Cardiac septum (tissue), 1 donor: ENCODE measurements at places on chromosomes 7 and 10. TPM values are rescaled to one million over a fixed set of nuclear protein-coding genes. Genes with fewer than 3 reads are reported as not detected.

SPDYE16 gene
- total RNA-seq: not detected

GRCh38 chr10:124632064-124632531 lies 112.1 kb downstream of the FAM53B start:
- no peak for DNase-seq

NHLRC2 gene
- total RNA-seq: 58.4 TPM

GRCh38 chr10:71284544-71285179 lies 34.4 kb upstream of the SLC29A3 start:
- DNase-seq: no peak

- no peak for DNase-seq
These were observed 2.9 kb downstream of the MYL10 start for GRCh38 chr7:101626069-101626671.

DNA sequence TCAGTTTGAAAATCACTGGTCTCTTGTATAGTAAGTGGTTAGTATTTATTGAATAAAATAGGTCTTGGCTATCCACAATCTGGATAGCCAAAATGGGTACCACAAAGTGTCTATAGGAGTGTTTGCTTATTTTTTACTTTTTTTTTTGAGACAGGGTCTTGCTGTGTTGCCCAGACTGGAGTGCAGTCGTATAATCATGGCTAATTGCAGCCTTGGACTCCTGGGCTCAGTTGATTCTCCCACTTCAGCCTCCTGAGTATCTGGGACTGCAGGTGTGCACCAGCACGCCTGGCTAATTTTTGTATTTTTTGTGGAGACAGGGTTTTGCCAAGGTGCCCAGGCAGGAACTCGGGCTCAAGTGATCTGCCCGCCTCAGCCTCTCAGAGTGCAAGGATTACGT lies 2.8 kb downstream of the RBM33 start:
- DNase-seq: no peak

DNA sequence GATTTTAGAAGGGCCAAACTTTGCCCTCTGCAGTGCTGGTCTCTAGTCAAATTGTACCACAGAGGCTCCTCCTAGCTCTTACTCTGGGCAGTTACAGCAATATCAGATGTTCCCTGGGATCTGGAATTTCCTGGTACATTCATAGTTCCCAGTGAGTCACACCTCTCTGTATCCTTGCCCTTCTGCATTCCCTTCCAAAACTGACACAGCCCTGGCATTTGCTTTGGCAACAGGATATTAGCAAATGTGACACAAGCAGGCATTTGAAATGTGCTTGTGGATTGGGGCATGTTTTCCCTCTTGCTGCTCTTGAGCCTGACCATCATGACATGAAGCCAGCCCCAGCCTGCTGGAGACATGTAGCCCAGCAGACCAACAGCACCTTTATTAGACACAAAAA lies 284.7 kb upstream of the AKR1E2 start:
- DNase-seq: no peak

- no peak for DNase-seq
These were observed 8.7 kb upstream of the MTPAP start for GRCh38 chr10:30357806-30358205.

GRCh38 chr7:158791107-158791506 lies 38.2 kb downstream of the ESYT2 start:
- DNase-seq: no peak

GRCh38 chr7:37047260-37047659 lies 323.0 kb upstream of the AOAH start:
- DNase-seq: no peak

TMEM273 gene
- total RNA-seq: 16.6 TPM

DNA sequence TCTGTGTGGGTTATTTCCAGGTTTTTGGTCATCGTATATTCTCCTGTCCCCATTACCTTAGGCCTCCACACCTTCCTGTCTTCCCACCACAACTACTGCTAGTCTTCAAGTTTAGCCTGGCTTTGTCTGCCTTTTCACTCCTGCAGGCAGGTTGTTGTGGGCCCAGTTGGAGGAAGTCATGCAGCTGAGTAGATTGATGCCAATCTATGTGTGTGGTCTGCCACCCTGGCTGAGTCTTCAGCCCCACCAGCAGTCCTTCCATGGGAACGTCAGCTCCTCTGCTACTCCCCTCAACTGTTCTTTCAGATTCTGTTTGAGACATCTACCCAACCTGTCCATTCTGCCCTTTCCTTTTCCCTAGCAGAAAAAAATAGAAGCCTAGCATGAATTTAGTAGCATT lies 6.3 kb downstream of the RINT1 start:
- no peak for DNase-seq

DNA sequence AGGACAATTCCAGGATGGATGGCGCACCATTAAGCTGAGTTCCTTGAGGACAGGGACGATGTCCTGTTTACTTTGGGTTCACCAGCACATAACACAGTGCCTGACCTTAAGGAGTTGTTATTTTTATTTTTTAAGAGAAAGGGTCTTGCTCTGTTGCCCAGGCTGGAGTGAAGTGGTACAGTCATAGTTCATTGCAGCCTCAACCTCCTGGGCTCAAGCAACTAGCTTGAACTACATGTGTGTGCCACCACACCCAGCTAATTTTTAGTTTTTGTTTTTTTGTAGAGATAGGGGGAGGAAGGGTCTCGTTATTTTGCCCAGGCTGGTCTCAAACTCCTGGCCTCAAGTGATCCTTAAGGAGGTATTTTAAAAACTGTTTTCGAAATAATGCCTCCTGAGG lies 1.7 kb upstream of the CALU start:
- DNase-seq: no peak

- DNase-seq: no peak
These were observed 41.3 kb downstream of the SLC16A12 start for GRCh38 chr10:89494068-89494467.

DNA sequence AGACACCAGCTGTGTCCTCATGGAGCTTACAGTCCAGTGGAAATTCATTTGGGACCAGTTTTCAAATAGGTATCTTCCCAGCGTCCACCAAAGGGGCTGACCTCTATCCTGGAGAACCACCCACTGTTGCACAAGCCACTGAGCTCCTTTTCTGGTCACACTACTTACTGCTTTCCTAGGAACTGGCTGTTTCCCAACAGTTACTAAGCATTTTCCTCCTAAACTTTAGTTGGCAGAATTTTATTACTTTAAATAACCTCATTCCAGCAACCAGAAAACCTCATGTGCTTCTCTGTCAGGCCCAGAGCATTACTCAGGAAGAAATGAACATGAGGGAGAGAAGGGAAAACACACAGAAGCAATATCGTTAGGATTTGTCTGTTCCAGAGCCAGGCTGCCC lies 183.1 kb downstream of the GPAM start:
- no peak for DNase-seq

BTBD16 gene
- total RNA-seq: not detected

DNA sequence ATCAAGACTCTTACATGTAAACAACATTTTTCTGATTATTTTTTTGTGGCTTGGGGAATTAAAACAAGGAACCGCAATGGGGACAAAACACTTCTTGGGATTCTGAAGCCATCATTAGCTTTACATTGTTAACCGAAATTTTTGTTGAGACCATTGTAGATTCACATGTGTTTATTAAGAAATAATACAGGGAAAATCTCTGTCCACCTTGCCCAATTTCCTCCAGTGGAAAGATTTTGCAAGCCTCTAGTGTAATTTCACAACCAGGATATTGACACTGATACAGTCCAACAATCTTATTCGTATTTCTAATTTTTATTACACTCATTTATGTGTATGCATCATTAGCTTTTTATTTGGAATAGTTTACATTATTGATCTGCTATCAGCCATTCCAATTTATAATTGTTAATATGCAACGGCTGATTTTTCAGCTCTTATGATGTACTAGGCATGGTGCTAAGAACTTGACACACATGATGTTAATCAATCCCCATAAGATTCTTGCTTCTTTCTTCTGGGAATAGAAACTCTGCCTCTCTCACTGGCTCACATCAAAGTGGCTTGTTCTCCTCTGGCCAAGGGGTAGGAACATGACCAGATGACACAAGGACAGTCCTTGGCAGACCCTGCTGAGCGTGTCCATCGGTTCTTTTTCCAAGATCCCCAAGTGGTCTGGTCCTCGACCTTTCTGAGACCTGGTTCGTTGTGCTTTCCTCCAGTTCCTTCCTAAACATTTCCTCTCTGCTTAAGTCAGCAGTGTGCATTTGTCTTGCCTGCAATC lies 137.6 kb downstream of the ADAM12 start:
- no peak for DNase-seq

- no peak for DNase-seq
These were observed 51.4 kb downstream of the DNMBP start for GRCh38 chr10:99958302-99958701.

TAS2R3 gene
- total RNA-seq: 0.35 TPM
